ENCODE measurements at places on chromosomes 16 and 17.
A peak's percentile ranks its signal among the peaks of the same experiment; 100 is the strongest.

DNA sequence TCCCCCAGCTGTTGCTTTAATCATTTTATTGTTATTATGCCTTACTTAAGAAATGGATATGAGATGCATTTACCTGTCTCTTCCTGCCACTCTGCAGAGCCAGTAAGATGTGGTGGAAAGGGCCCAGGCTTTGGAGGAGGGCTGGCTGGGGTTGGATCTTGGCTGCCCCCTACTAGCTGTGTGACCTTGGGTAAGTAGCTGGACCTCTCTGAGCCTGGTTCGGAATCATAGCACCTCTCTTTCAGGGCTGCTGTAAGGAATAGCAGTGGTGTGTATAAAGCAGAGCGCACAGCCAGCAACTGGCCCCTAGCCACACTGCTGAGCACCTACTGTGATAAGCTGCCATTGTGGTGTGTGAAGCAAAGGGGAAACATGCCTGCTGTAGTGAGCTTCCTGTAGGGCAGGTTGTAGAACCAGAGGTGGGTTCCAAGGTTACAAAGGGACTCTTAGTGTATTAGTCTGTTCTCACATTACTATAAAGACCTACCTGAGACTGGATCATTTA lies 23.9 kb downstream of the MAPT start:
- DNase-seq: no peak

DNA sequence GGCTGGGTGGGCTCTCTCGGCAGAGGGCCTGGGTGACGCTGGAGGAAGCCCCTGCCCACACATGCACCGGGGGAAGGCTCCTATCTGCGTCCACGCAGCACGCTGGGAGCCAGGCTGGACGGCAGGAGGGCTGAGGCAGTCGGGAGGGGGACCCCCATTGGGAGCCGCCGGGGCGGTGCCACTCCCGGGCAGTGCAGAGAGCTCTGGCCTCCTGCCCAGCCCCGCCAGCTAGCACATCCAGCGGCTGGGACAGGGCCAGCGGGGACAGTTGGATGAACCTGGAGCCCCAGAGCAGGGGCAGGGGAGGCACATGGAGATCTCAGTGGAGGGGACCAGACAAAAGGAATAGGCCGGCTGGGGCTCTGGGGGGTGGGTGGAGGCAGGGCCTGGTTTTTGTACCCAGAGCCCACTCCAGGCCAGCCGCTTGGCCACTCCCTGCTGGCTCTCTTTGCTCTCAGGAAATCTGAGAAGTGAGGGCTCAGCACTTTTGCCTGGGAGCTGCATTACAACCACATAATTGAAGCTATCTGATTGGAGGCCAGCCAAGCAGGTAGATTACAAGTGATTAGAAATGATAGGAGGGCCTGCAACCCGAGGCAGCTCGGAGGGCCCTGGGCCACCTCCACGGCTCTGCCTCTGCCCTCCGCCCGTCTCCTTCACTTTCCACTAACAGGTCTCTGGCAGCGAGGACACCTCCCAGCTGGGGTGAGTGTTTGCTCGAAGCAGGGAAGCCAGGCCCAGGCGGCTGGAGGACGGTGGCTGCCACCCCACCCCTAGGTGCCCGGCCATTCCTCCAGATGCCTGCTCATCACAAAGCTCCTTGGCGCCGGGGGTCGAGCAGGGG lies 40.1 kb downstream of the ENGASE start:
- DNase-seq: peak; percentile 21

GRCh38 chr16:78900044-78900811 lies 700.3 kb downstream of the MAF start:
- no peak for DNase-seq

- DNase-seq: no peak
Observed at GRCh38 chr16:9134306-9134705, 42.9 kb downstream of the HAPSTR1 start.

GRCh38 chr16:70670175-70670574 lies 15.7 kb downstream of the MTSS2 start:
- no peak for DNase-seq

GRCh38 chr17:42233994-42234393 lies 39.7 kb upstream of the GHDC start:
- no peak for DNase-seq

GRCh38 chr17:53571342-53571741 lies 251.4 kb upstream of the KIF2B start:
- no peak for DNase-seq

DNA sequence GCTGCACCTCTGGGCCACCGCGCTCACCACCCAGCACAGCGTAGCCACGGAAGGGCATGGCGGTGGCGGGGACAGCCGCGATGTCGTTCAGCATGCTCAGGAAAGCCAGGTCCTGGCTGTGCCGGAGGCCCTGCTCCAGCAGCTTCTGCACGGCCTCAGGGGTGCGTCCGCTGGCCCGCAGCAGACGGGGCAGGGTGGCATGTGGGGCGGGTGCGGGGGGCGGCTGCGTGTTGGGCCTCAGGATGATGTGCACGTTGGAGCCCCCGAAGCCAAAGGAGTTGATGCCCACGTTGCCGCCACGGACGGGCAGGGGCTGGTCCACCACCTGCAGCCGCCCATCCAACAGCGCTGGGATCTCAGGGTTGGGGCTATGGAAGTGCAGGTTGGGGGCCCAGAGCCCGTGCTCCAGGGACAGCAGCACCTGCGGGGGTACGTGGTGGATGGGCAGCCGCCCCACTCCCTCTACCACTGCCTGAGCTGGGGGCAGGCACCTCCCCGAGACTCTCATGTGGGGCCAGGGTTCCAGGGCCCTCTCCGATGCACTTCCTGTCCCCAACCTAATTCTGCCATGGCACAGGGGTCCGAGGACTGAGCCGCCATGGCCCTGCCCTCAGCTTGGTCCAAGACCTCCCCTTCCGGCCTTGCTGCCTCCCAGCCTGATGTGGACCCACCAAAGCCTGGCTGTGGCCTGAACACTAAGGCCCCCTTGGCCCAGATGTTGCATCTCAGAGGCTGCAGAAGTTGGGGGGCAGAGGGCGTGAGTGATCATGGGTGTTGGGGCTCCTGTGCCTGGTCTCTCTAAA lies 6.6 kb downstream of the FASN start:
- DNase-seq: no peak

DNA sequence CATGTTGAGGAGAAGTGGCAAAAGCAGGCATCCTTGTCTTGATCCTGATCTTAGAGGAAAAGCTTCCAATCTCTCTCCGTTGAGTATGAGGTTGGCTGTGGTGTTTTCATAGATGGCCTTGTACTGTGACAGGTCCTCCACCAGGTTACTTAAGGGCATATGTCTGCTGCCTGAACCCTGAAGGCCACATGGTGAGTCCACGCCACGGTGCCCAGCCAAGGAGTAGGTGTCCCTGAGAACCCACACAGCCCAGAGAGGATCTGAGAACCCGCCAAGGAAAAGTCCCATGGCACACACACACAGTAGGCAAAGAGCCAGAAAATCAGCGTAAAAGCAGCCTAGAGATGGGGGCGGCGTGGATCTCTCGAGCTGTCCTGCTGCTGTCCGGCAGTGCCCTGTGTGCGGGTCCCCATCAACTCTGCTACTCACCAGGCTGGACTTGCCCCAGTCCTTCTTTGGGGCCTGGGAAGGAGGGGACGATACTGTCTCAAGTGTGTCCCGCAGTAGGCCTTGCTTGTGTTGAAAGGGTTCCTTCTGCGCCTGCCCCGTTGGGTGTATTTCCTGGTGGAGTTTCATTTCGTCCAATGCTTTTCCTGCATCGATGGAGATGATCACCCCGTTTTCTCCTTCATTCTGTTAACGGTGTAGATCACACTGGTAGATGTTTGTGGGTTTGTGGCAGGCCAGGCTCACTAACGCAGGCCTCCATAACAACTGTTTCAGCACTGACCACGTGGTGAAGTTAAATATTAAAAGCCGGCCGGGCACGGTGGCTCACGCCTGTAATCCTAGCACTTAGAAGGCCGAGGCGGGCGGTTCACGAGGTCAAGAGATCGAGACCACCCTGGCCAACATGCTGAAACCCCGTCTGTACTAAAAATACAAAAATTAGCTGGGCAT lies 90.8 kb upstream of the DNAH17 start:
- no peak for DNase-seq

DNA sequence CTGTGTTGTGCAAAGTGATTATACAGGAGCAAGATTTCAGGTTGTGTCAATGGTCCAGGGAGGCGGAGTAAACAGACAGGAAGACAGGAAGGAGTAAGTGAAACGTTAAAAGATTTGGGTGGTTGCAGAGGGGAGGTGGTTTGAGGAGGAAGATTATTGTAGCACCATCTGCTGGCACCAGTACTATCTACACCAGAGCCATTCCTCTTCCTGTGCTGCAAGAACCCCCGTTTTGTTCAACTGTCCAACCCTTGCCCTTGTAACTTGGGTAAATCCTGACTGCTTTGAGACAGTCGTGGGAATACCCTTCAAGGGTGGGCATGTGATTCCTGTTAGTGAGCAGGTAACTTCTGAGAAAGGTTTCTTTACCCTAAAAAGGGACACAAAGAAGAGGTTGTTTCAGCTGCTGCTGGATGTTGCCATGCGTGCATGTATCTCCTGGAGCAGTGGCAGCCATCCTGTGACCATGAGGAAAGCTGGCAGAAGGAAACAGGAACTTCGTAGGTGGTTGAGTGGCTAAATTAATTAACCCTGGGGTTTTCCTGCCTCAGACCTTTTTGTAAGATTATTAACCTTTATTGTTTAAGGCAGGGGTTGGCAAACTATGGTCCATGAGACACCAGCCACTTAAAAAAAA lies 124.1 kb downstream of the PRKCA start:
- DNase-seq: peak; percentile 29

DNA sequence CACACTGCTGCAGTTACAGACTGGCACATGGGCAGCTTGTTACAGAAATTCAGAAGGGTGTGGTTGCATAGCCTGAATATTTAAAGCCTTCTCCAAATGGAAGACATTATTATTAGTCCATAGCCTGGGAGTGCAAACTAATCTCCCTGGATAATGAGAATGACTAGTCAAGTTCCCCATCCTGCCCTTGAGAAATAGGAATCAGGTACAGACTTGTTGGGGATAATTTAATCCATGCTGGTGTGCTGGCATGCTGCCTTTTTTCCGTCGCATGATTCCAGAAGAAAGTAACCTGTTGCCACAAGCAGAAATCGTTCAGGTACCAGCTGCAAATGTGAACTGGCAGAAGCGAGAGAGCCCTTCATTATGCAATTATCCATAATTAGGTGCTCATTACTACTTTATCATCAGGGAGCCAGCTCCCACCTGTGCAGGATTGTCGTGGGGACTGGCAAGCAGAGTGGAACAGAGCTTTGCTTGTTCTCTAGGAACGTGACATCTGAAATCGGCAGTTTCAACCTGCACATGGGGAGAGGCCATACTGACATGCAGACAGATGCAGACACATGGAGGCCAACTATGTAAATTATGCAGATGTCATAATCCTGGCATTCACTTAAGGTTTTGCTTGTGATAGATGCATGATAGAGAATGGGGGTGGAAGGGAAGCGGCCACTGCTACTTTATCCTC lies 419.4 kb downstream of the PMP22 start:
- DNase-seq: no peak

DNA sequence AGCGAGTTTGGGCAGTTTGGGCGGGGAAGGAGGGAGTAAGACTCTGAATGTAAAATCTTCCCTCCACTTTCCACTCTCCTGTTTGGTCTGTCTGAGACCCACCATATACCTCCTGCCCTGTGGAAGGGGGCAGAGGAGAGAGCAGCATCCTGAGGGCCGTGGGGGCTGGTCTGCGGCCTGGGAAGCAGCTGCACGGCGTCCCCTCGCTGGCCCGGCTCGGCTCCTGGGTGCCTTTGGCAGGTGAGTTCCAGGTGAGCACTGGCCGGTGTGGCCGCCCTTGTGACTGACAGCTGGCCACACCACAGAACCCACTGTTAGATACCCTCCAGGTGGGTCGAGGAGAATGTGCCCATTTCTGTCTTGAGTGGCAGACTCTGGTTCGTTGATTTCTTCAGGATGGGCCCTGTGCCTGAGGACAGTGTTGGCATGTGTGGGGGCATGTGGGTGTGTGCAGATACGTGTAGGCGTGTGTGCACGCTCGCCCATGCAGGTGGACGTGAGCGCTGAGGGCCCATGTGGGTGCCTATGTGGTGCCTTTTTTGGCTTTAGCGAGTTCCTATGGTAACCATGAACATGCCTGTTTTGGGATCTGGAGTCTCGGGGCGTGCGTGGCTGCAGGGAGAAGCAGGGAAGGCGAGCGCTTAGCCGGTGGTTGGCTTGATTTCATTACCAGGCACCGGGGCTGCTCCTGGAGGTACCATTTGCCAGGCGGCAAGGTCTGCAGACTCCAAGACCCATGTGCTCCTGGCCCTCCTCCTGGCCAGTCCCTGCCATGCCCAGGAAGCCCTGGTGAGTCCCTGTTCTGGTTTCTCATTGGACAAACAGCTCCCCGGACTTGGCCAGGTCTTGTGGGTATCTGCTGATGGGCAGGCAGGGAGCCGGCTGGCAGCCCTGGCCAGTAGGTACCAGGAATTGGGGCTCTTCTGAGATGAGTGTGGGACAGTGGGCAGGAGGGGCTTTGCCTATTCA lies 12.4 kb downstream of the RAP1GAP2 start:
- DNase-seq: no peak

GRCh38 chr17:6548578-6549330 lies 7.6 kb downstream of the PITPNM3 start:
- no peak for DNase-seq

- DNase-seq: peak; percentile 79
Observed at GRCh38 chr16:54077050-54077821, 209.4 kb downstream of the IRX3 start.

DNA sequence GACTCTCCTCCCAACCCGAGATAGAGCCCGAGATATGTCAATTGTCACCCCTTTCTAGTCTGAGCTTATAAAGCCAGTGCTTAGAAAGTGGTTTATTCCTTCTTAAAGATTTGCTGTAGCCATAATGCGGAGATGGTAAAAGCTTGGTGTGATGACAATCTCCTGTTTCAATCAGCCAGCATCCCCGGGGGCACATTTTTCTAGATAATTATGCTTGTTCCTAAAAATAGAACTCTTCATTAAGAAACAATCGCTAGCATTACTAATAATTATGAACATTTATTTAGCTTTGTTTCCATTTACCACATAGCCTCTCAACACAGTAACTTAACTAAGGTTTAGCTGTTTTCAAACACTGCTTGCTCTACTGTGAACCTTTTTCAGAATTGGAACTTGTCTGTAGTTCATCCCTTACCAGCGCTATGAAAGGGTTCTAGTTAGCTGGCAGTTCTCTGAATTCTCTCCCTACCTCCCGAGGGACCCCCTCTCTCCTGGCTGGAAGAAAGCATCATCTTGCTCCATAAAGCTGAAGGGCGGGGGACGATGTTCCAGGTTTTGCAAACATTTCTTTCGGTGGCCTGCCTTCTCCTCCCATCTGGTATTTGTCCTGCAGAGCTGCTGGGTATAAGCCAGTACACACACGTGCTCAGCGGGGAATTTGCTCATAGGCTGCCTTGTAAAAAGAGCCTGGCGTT lies 922 bp upstream of the MRPL58 start:
- DNase-seq: no peak

DNA sequence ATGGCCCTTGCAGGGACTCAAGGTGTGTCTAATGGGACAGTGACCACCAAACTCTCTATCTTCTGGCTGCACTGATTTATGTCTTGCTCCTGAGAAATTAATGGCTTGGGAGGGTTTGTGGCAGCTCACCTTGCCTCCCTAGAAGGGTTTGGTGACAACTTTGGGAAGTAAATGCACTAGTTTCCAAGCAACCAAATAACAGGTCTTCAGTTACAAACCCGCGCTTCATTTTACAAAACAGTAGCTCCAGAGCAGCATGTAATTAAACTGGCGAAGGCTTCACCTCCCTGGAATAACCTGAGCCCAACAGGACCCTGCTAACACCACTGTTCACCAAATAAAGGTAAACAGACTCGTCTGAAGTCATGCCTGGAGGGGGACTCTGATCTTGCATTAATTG lies 318.3 kb downstream of the SLC39A11 start:
- no peak for DNase-seq

GRCh38 chr16:77246150-77246549 lies 46.9 kb downstream of the SYCE1L start:
- DNase-seq: no peak

GRCh38 chr16:55385359-55385758 lies 61.4 kb downstream of the IRX6 start:
- DNase-seq: no peak

Data from A172 (cell line).